ENCODE measurements at places on chromosomes 12 and 14.
A peak's percentile ranks its signal among the peaks of the same experiment; 100 is the strongest.

GRCh38 chr14:20530771-20531571 lies 25.6 kb downstream of the RNASE10 start:
- DNase-seq, result peak; percentile 32

DNA sequence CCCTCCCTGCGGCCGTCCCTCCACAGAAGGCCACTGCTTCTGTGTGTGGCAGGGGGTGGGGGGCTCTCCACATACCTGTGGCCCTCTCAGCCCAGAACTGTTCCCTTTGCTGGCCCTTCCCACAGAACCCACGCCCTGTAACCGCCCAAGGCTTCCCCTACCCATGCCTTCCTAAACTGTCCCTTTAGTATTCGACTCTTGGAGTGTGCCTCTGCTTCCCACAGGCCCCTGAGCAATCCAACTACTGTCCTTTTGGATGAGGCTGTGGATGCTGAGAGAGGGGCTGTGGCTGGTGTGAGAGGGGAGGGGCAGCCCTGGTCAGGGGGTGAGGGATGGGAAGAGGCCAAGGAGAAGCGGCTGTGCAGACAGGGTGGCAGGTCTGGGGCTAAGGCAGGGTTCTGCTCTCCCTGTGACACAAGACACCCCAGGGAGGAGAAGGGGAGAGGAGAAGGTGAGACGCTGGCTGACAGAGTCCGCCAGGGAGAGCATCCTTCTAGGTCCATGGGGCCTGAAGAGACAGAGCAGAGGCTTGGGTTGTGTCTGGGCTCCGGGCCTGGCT lies 46.0 kb downstream of the DLK1 start:
- no peak for DNase-seq

- DNase-seq, result no peak
Measured at GRCh38 chr12:52121824-52122539, 42.5 kb downstream of the SMIM41 start.

DNA sequence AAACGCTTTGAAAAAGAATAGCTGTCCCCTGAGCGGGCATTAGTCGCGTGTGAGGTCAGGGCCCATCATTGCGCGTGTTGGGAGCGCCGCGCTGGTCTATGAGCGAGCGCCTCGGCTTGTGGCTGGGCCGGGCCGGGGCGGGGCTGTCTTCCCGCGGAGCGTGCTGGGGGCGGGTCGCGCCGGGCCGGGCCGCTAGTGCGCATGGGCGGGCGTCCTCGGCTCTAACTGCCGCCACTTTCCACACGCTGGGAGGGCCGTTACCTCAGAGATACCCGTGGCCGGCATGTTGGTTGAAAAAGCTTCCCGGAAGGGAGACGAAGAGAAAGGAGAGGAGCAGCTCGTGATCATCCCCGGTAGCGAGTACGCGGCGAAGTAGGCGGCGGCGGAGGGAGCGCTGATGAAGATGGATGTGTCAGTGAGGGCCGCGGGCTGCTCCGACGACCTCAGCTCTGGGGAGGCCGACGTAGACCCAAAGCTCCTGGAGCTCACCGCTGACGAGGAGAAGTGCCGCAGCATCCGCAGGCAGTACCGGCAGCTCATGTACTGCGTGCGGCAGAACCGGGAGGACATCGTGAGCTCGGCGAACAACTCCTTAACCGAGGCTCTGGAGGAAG lies at the start of gene EID3:
Gene EID3 (plus strand): TSS at position 202 of the 614 bp plus-strand sequence. CDS start 196 bp downstream, at position 398.
- peak; percentile 53 for DNase-seq

DNA sequence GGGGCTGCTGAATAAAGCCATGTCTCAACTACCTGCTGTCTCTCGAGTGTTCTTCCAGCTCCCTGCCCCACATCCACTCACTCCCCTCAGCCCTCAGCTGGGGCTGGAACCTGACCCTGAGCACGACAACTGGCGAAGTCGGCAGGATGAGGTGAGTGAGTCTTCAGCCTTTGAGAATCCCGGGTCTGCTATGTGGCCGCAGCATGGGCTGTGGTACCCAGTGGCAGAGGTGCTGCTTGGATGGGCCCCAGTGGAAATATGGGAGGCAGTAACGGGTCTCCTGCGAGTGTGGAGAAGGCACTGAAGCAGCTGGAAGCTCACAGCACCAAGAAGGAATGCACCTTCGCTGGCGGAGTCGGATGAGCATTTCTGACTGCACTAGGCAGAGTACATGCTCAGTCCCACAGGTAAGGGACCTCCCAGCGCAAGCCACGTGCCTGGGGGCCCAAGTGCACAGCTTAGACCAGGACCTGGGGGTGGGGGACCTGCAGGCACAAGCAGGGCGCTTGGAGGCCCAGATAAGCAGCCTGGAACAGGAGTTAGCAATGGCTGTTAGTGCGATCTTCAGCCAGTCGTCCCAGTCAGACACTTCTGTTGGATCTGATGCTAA lies 95.5 kb upstream of the TMPO start:
- DNase-seq, result no peak

- DNase-seq, result no peak
Measured at GRCh38 chr12:974271-974862, 16.7 kb upstream of the ERC1 start.

DNA sequence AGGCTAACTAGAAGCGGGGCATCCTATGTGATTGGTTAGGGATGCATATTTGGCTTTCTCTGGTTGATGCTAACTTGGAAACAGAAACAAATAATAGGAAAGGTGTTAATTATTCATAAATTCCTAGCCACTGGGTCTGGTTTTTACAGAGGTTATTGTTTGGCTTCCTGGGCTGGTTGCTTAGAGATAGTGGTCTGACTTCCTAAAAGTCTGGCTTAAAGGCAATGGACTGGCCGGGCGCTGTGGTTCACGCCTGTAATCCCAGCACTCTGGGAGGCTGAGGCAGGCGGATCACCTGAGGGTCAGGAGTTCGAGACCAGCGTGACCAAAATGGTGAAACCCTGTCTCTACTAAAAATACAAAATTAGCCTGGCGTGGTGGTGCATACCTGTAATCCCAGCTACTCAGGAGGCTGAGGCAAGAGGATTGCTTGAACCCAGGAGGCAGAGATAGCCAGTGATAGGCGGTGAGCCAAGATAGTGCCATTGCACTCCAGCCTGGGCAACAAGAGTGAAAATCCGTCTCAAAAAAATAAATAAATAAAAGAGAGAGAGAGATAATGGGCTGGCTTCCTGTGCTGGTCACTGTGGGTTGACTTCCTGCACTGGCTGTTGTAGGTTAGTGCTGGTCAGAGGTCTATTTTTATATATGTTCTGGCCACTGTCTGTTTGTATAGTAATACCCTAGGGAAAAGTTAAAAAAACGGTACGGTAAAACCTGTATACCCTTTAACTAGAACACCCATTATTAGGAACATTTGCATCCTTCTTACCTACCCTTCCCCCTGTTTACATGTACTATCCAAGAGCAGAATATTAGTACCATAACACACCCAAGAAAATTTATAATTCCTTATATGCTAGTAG lies 24.1 kb downstream of the OR6S1 start:
- DNase-seq, result no peak

- DNase-seq, result no peak
Measured at GRCh38 chr12:92695577-92695976, 7.2 kb upstream of the PLEKHG7 start.

DNA sequence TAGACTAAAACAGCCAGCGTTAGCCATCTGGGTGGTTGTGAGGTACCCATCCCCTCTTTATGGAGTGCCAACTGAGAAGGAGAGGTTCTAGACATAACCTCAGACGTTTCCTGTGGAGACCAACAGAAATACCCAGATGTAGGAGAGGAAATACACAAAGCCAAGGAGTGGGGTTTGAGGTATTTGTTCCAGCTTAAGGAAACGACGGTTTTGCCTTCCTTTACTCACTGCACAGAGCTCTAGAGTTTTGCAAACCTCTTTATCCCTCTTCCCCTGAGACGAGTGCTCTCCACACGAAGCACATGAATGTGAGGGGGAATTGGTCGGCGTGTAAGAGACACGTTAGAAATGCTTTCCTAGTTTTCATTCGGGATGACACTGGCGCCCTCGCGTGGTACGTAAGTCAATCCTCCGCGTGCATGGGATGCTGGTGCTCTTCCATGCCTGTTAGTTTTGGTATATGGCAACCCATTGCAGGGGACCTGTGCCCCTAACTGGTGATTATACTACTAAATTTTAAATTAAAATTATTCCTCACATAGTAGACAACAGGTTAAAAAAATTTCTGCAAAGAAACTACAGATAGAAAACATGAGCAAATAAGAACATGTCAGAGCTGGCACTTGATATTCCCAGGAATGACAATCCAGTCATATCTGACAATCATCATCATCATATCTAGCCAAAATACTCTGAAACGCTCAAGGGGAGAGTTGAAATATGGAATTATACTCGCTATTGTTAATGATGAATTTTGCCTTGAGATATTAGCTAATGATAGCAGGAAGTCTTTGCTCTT lies 121.7 kb downstream of the PPM1H start:
- DNase-seq, result peak; percentile 23

All from HS-5 (cell line).